HAP-1 (cell line): ENCODE measurements at places on chromosomes 3 and 15.

GRCh38 chr3:49173792-49174170 is 2.4 kb downstream of the KLHDC8B start:
- no peak for DNase-seq

- DNase-seq = no peak
These were observed 96.9 kb upstream of the STRIT1 start for GRCh38 chr3:155390351-155390750.

- DNase-seq = peak; percentile 94
These were observed 64.9 kb downstream of the SLC7A14 start for GRCh38 chr3:170520996-170521395.

DNA sequence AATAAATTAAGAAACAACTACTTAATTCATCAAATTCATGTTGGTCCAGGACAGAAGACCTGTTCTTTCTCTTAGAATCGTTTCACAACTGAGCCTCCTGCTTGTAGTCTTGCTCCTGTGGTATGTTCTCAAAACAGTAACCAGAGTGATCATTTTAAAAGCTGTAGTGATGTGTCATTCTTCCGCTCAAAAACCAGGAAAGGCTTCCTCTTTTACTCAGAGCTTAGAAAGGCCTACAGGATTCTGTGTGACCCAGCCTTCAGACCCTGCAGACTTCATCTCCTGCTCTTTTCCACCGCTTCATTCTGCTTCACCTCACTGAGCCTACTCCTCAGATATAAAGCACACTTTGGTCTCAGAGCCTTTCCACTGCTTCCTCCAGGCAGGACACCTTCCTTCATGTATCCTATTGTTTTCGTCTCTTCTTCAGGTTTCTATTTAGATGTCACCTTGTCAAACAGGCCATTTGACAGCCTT is 22.7 kb downstream of the ST6GAL1 start:
- no peak for DNase-seq

- DNase-seq = no peak
These were observed 12.5 kb downstream of the GSK3B start for GRCh38 chr3:120081719-120082118.

- DNase-seq = no peak
These were observed 104.6 kb downstream of the APBA2 start for GRCh38 chr15:28990390-28990789.
